Testis (tissue), 5 donors: ENCODE measurements at places on chromosomes 1 and 21. TPM values are rescaled to one million over a fixed set of nuclear protein-coding genes. Genes with fewer than 3 reads are reported as not detected.

KRTAP13-2 gene
- not detected for total RNA-seq

CFHR3 gene
- 1.0 TPM for total RNA-seq

DNA sequence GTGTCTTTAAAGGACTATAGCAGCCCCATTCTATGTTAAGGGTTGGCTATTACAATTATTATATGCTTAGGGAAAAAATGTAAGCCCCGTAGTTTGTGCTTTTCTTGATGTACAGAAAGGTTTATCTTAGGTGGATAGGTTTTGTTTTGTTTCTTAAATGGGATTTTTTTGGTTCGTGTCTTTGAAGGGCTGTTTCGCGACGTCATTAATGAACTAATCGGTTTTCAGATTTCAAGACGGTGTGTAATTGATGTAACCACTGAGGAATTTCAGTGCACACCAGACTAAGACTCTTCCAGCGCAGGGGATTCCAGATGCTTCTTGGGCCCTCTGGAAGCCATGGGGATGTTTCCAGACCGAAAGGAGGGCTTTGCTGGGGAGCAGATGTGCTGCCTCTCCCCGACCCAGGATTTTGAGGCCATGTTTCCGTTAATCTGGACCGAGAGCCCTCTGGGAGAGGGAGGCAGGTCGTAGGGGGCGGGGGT, 4.8 kb upstream of the SIM2 start:
- no peak overlapping the region for H3K4me3 ChIP-seq
- no peak overlapping the region for H3K27ac ChIP-seq
- peaks cover 5% of the 10 kb centered on the region for H3K4me1 ChIP-seq
- DNase-seq = no peak

GRCh38 chr1:37570528-37571334, 14.0 kb downstream of the DNALI1 start:
- no peaks in the 10 kb centered on the region for H3K4me1 ChIP-seq
- no peaks in the 10 kb centered on the region for H3K27me3 ChIP-seq
- no peak overlapping the region for H3K27ac ChIP-seq
- DNase-seq = no peak
- H3K4me3 ChIP-seq = no peak overlapping the region
- H3K36me3 ChIP-seq = no peaks in the 10 kb centered on the region

GRCh38 chr1:212698467-212699103, 1.1 kb downstream of the BATF3 start:
- no peaks in the 10 kb centered on the region for H3K36me3 ChIP-seq
- H3K27me3 ChIP-seq = peaks cover 4% of the 10 kb centered on the region
- no peak overlapping the region for H3K27ac ChIP-seq
- H3K4me3 ChIP-seq = peak overlapping the region; percentile 76
- DNase-seq = no peak
- H3K4me1 ChIP-seq = peaks cover 4% of the 10 kb centered on the region
